Stimulated activated CD4-positive, alpha-beta T cell treated with anti-CD3 and anti-CD28 coated beads, Interleukin-1b, Interleukin-23, amount 100 ng/mL, for 1 hour (primary cell): ENCODE measurements at places on chromosomes 1 and 21.

DNA sequence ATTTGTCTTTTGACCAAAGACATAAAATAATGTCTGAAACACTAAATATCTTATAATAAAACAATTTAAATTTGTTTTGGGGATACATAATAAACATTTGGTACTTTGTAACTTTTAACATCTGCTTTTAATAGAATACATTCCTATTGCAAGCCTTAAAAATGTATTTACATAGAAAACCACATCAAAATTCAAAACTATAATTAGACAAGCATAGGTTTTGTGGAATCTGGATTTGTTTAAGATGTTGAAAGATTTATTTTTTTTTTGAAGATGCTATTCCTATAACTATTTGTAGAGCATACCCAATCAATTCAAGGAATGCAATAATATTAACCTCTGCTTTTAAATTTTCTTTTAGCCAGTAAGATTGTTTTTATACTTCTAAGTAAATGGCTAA is 125.7 kb downstream of the FMN2 start:
- no peak for DNase-seq

GRCh38 chr1:169326956-169327268 is 40.7 kb downstream of the NME7 start:
- DNase-seq: no peak

GRCh38 chr21:21230672-21231071 is 232.5 kb downstream of the NCAM2 start:
- DNase-seq: no peak

- no peak for DNase-seq
Measured at GRCh38 chr1:94081566-94082344, 39.2 kb downstream of the ABCA4 start.

DNA sequence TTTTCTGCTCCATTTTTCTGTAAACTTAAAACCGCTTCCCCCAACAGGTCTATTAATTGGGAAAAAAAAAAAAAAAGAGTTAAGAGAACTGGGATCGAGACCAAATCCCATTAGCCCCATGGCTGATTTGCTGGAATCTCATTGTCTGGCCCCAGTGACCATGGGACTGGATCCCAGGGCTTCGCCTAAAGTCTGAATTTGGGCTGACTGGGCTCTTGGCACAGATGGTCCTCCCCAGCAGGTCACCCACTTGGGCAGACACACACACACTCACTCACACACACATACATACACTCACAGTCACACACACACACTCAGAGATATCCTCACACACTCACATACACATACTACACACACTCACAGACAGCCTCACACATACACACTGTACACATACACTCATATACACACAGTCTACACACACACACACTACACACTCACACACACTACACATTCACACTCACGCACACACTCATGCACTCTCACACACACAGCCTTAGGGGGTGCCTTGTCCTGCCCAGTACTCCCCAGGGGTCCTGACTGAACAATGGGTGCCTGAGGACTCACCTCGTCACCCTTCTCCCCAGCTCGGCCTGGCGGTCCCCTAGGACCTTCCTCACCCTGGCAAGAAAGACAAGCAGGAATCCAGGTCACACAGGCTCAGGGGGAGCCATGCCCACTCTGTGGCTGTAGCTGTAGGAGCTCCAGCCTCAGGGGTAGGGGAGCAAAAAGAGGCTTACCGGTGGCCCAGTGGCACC is 7.5 kb downstream of the COL9A2 start:
- DNase-seq: no peak
